ENCODE measurements at places on chromosomes 13 and 19. TPM values are rescaled to one million over a fixed set of nuclear protein-coding genes. Genes with fewer than 3 reads are reported as not detected.

DNA sequence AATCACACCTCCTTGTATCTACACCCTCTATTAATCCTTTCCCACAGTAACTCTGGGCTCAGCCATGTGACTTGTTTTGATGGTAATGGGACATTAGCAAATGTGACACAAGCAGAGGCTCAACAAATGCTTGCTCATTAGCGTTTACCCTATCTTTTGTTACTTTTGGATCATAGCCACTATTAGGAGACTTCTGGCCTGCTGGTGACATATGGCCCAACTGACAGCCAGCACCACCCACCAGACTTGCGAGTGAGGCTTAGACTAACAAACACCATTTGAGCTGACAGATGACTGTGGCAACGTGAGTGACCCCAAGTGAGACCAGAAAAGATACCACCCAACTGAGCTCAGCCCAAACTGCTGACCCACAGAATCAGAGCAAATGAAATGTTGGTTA is 154.1 kb downstream of the OLFM4 start:
- no peak for DNase-seq

DNA sequence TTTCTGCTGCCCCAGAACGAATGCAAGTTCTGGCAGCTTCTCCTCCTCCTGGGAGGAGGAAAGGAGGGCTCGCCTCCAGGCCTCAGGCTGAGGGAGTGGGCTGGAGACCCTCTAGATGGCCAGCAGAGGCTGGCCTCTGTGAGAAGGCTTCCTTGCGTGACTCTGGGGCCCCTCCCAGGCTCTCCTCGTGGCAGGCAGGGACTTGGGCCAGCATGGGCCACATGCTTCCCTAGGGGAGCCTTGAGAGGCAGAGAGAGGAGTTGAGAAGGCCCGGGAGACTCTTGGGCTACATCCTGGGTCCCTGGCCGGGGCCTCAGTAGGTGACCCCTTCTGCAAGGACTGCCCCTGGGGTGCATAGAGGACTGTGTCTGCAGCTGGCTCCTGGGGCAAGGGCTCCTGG is 25.9 kb downstream of the LYL1 start:
- no peak for DNase-seq

GRCh38 chr13:90979059-90979458 is 368.4 kb upstream of the MIR17HG start:
- no peak for DNase-seq

GRCh38 chr13:103715335-103715734 is 649.1 kb upstream of the SLC10A2 start:
- no peak for DNase-seq

- DNase-seq: no peak
These were observed 44.1 kb downstream of the RFC3 start for GRCh38 chr13:33862016-33862415.

- peak; percentile 61 for DNase-seq
These were observed 15.1 kb downstream of the NDUFB7 start for GRCh38 chr19:14556662-14557188.

GRCh38 chr13:60226507-60226906 is 62.8 kb upstream of the DIAPH3 start:
- peak; percentile 15 for DNase-seq

DNA sequence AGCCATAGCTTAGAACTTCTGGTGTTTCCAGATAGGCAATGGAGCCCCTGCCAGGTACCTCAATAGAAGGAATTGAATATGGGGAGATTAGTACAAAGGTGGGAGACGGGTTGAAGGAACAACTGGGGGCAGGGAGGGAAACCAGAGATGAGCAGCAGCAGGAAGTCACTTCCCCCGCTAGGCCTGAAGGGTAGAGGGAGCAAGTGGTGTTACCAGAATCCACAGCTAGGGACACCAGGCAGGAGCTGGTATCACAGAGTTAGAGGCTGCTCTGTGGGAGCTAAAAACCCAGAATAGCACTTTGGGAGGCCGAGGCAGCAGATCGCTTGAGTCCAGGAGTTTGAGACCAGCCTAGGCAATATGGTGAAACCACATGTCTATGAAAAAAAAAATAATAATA is 15.3 kb upstream of the HNRNPUL1 start:
- no peak for DNase-seq

DNA sequence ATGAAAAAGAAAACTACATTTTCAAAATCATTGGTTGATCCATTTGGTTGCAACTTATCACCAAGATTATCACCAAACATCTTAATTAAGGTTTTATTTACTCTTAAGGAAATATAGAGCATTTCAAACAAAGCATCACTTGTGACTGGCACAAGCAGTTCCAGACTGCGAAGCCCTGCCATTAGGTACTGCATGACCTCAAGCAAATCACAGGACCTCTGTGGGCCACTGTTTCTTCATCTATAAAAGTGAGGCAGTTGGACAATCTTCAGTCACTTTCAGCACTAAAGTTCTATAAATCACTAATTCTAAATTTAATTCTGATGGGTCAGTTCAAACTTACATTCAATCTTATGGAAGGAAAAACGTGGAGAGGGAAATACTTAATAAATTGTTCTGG is 2.0 kb downstream of the ELF1 start:
- no peak for DNase-seq

- no peak for DNase-seq
These were observed 61.4 kb downstream of the ERCC5 start for GRCh38 chr13:102907016-102907756.

GRCh38 chr19:36638862-36639510 is 27.7 kb downstream of the ZNF461 start:
- no peak for DNase-seq

DNA sequence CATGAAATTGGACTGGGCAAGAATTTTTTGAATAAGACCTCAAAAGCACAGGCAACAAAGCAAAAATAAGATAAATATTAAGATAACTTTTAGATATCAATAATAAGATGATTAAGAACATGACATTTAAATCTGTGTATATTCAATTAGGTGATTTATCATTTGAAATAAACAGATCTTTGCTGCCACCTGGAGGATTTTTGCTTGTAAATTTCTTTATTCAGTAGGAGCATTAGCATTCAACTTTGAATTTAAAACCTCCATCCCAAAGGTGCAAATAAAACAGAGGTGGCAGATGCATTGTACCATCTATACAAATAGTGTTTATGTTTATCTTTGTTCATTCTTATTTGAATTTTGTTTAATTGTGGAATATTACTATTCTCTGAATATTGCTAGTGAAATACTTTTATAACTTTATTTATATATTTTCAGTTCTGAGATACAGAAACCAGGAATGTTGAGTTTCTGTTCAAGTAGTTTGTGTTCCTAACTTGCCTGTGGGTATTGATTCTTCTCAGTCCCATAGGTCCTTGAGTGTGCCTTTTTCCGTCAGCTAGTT is 20.9 kb downstream of the COG6 start:
- peak; percentile 28 for DNase-seq

- DNase-seq: no peak
These were observed 141.1 kb downstream of the TNFRSF19 start for GRCh38 chr13:23711355-23711754.

Gene HSPB6
- not detected for total RNA-seq

Gene ONECUT3
- total RNA-seq: not detected

Gene SPACA4
- total RNA-seq: not detected

Gene RFPL4A
- total RNA-seq: not detected

Gene TICAM1
- total RNA-seq: 0.95 TPM

Gene ZNF681
- not detected for total RNA-seq

Gene AMER2
- total RNA-seq: not detected
